Stimulated activated CD8-positive, alpha-beta memory T cell treated with anti-CD3 and anti-CD28 coated beads, Interleukin-4, amount 100 ng/mL, for 1 hour (primary cell): ENCODE measurements at places on chromosomes 2 and 18.

DNA sequence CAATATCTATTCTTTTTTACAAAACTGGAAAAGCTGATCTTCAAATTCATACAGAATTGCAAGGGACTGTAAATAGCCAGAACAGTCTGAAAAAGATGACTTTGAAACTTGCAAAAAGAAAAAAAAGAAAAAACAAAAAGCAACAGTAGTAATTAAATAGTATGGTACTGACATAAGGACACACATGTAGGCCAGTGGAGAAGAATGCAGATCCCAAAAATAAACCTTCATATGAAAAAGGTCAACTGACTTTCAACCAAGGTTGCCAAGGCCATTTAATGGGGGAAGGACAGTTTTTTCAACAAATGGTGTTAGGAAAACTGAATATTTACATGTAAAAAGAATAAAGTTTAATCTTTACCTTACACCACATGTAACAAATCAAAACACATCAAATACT, 111.8 kb downstream of the USP34 start:
- DNase-seq = no peak

DNA sequence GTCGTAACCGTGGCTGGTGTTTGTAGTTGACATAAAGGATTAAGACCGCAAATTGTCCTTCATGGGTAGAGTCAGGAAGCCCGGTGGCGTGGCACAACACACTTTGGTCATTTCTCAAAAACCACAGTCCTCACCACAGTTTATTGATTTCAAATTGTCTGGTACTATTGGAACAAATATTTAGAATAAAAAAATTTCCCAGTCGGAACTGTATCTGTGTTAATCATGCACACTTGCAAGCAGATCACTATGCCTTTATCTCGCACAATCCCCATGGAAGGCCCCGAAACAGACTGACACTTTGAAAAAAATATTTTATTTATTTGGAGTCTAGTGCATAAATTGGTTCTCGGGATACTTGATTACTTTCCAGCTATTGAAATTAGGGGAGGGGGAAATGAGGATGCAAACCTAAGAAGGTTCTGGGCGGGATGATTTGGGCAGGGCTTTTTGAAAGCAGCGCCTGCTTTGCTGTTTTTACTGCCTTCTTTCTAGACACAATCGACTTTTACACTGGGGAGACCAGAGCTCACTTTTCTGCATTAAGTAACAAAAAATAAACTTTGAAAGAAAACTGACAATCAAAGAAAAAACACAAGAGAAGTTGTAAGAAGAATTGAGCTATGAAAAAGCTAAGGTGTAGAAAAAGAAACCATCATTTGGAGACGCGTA, 15.4 kb upstream of the HOXD1 start:
- DNase-seq = no peak

- DNase-seq = no peak
Observed at GRCh38 chr18:66792466-66792865, 188.6 kb upstream of the CDH19 start.

GRCh38 chr18:70333757-70334156, 44.9 kb downstream of the SOCS6 start:
- DNase-seq = no peak

GRCh38 chr2:159605441-159606178, 10.7 kb downstream of the BAZ2B start:
- DNase-seq = no peak

DNA sequence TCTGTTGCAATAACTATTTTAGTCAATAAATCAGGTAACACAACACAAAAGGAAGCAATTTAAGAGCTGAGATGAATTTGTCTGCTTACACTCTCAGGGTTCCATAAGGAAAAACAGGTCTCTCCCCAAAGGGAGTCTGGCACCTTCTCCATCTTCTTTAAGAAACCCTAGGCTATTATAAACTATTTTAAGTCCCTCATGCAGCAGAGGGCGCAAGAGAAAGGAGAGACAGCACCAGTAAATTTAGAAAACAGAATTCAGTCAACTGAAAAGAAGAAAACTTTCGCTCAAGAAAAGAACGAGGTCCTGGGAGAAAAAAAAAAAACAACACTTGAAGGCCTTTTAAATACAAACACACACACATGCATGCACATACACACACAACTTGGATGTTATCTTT, 19.1 kb downstream of the SULT1C4 start:
- no peak for DNase-seq

DNA sequence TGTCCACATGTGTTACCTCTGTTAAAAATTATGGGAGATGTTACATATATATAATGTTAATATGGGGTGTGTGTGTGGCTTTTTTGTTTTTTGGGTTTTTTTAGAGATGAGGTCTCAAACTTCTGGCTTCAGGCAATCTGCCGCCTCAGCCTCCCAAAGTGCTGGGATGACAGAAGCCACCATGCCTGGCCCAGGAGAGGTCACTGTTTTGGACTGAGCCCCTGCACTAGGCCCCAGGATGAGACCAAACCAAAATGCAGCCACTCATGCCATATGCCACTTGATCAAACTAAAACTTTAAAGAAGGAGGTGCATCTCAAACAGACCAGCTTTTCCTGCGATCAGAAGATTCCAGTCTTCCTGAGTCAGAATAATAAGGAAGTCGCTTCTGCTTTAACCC, 2.5 kb downstream of the ADI1 start:
- DNase-seq = no peak

- no peak for DNase-seq
Observed at GRCh38 chr2:27527182-27527581, 30.5 kb downstream of the GCKR start.

DNA sequence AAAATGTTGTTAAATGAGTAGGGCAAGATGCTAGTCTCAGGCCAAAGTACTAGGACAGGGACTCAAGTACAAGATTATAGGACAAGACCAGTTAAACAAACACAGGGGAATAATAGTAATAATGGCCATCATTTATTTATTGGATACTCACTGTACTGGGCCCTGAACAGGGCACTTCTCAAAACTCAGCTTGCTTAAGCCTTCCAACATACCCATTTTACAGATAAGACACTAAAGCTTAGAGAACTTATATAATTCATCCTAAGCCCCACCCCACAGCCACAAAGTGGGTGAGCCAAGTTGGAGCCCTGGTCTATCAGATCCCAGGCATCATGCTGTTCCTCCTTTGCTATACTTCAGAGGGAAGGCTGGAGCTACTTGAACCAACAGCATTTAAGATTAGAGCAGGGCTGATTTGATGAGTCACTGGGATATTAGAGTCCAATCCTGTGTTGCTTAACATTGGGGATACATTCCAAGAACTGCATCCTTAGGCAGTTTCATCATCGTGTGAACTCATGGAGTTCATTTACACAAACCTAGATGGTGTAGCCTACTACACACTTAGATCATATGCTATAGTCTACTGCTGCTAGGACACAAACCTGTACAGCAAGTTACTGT, 153.6 kb downstream of the MTCL1 start:
- no peak for DNase-seq

- DNase-seq = no peak
Observed at GRCh38 chr2:59112258-59112657, 871.1 kb upstream of the FANCL start.

DNA sequence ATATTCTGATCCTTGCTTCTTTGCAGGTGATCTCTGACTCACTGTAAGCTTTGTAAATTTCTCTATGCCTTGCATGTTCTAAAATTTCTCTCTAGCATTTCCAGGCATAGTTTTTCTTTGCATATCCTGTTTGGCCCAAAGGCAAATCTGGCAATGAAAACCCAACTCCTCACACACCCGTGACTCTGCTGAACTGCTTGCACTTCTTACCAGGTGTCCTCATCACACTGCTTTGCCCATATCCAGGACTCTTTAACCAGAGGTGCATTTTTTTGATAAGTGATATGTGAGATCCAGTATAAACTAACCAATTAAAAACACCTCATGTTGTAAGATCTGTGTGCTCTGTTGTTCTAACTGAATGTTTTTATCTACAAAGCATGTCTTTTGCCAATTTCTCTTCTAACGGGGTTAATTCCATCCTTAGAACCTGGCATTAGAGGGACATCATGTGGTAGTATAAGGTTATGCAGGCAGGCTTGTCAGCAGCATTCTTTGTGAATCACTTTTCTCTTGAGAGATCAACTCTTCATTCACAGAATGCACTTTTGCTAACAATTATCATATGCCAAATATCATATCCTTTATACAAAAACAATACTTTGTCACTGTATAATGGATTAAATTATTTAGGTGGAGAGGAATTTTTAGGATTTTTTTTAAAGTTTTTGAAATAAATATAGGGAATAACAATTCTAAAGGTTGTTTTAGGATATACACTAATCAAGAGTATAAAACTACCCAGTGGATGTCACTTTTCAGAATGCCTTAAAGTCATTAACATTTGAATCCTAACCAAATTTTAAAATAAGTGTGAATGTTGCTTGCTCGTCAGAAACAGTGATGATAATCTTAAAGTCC, 20.8 kb upstream of the TMX3 start:
- DNase-seq = no peak

DNA sequence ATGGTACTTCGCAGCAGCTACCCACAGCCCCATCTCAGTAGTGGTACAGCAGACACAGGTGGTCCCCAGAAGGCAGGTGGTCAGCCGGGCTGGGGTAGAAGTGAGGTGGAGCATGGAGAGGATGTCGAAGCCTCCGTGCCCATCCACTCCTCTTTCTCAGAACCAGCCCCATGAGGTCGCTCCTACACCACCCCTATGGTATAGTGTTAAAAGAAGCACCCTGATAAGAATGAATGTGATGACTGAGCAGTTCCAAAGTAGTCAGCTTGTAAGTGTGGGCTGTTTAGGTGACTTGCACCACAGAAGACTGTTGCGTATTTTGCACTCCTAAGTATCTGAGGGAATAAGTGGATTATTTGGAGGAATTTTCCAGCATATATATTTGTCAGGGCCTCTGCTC, 111.3 kb downstream of the WDSUB1 start:
- DNase-seq = no peak

DNA sequence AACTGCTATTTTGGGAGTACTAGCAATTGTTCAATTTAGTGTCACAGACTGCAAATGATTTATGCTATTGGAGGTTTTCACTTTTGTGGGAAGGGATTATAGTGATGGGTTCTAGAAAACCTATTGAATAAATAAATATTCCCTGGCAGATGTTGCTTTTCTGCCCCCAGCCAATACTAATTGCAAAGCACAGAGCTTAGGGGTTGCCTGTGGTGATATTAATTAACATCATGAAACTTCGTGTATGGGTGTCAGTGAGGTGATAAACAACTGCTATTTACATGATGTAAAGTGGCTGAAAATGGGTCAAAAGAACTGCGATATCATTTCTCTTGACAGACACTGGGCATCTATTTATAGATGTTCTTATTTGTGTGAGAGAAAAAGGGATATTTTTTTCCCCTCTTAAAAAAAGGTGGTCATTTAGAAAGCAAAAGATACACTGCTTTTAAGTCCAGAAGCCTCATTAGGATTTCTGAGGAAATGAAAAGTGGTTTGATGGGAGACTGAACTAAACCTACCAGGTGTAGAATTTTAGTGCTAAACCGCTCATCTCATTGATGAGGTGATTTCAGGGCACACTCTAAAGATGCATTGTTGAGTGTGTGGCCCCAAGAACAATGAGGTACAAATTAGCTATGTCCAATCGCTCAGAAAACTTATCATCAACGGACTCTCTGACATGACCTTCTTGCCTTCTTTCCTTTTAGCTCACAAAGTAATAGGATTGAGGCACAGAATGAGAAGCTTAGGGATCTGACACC, 116.7 kb upstream of the CHST9 start:
- DNase-seq = no peak

DNA sequence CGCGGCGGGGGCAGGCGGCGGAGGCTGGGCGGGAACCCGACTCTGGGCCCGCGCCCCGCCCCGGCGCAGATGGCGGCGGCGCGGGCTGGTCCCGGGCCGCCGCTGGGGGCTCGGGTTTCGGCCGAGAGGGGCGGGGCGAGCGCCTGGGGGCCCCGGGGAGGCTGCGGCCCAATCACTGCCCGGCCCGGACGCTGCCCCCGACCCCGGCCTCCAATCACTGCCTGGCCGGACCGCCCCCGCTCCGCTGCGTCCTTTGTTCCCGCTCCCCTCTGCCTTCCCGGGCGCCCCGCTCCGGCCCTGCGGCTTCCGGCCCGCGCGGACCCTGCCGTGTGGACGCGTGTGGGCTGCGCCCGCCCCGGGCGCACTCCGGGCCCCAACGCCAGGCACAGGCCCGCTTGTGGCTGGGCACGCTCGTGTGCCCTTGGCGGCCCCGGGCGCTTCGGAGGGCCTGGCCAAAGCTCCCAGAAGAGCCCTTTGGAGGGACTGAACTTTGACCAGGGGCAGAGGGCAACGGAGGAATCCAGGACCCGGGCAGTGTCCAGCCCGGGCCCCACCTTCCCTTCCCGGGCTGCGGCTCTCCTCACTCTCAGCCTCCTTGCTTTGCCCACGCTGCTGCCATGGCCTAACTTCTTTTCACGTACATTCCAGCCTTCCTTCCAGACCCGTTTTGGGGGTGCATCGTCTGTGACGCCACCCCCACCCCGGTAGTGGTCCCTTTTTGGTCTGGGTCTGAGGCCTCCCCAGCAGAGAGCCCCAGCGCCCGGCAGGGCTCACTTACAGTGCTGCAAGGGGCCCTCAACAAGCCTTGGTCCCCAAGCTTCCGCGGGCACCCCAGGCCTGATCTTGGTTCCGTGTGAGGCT, 27.1 kb upstream of the PTMA start:
- DNase-seq = no peak

DNA sequence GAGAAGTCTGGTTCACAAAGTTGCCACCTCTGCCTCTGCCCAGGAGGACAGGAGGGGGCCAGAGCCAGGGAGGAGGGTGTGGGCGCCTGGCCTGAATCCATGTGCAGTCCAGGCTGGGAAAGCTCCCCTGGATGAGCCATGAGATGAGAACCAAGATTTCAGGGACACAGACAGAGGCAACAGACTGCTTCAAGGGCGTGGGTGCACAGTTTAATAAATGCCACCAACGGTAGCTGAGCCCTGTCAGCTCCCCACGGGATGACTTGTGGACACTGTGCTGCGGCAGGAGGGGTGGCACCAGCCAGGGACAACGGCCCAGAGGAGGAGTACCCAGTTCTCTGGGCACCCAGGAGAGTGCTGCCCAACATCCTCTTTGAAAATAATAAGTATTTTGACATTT, 15.2 kb downstream of the CAPG start:
- no peak for DNase-seq

DNA sequence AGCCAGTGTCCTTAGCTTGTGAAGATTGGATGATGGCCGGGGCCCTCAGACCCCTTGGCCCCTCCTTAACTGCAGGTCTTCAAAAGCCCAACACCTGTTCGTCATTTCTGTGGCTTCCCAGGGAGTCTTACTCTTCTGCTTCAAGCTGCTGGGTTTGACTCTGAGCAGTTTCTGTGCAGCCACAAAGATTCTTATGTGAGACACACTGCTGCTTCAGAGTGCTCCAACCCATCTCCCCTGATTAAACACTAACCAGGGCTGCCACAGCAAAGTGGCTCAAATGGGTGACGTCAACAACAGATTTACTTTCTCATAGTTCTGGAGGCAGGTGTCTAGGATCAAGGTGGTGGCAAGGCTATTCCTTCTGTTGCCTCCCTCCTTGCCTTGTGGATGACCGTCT, 40.8 kb downstream of the TSN start:
- no peak for DNase-seq

- DNase-seq = no peak
Observed at GRCh38 chr18:13528739-13529392, 197.5 kb downstream of the FAM210A start.

- DNase-seq = no peak
Observed at GRCh38 chr2:232026910-232027309, 65.4 kb downstream of the DIS3L2 start.
